ENCODE measurements at places on chromosomes 6 and 20.

GRCh38 chr20:6566821-6567220 is 200.7 kb upstream of the BMP2 start:
- DNase-seq = no peak

DNA sequence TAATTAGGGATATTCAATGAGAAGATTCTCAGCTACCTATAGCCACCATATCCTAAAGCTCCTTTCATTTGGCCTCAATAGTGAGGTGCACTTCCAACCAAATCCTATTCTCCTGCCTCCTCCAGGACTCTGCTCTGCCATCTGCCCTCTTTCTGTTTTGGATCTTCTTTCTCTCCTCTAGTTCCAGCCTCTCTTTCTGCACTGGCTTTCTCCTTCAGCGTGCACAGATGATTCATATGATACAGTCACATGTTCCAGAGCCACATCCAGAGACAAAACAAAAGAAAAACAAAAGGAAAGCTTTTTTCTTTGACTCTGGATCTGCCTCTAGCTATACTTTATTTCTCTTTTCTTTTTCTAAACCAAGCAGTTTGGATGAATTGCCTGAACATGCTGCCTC is 531.9 kb upstream of the MAN1A1 start:
- no peak for DNase-seq

- no peak for DNase-seq
Observed at GRCh38 chr6:111306104-111306888, 176.7 kb downstream of the REV3L start.

- DNase-seq = no peak
Observed at GRCh38 chr6:30951907-30952469, 11.2 kb downstream of the MUCL3 start.

GRCh38 chr6:90364286-90364685 is 67.6 kb upstream of the BACH2 start:
- DNase-seq = no peak
